ENCODE measurements at places on chromosomes 3 and 15. TPM values are rescaled to one million over a fixed set of nuclear protein-coding genes. Genes with fewer than 3 reads are reported as not detected.

The CLRN1 gene
- polyA plus RNA-seq: not detected

The FEZF2 gene
- not detected for polyA plus RNA-seq

- DNase-seq: no peak
These were observed 110.8 kb upstream of the NDN start for GRCh38 chr15:23797747-23798446.

The SLC4A7 gene
- 31.3 TPM for polyA plus RNA-seq

The ZKSCAN7 gene
- polyA plus RNA-seq: 16.4 TPM

The SCN5A gene
- 2.0 TPM for polyA plus RNA-seq

DNA sequence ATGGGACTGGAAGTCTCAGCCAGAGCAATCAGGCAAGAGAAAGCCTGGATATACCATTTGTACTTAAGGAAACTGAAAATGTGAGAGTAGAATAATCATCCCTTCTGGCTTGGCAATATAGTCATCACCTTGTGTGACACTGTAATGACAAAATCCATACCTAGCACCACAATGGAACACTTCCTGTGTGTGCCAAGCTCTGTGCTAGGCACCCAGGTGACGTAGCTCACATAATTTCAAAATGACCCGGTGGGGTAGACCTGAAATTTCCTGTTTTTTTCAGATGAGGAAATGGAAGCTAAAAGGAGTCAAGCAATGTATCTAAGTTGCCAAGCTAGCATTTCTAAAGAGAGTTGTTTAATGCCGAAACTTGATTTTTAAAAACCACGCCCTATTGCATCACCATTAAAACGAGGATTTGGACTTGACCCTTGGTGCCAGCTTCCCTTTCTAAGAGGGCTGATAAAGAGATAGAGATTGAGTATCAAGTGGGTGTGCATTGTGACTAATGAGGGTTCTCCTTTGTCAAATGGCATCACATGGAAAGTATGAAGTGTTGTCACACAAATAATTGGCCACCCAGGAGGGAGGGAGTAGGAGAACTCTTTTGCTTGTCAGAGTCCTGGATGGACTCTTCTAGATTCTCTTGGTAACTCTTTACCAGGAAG, 141.3 kb upstream of the PDZRN3 start:
- no peak for DNase-seq

The FHIT gene
- 30.1 TPM for polyA plus RNA-seq

- no peak for DNase-seq
These were observed 4.8 kb upstream of the RFX7 start for GRCh38 chr15:56248311-56248992.

GRCh38 chr3:124168271-124168670, 176.3 kb upstream of the ROPN1 start:
- no peak for DNase-seq

- DNase-seq: no peak
These were observed 394.2 kb downstream of the EDEM1 start for GRCh38 chr3:5581743-5582142.

GRCh38 chr3:139202226-139202958, 141.4 kb upstream of the MRPS22 start:
- DNase-seq: peak; percentile 8

- no peak for DNase-seq
These were observed 688.2 kb downstream of the SI start for GRCh38 chr3:164390046-164390445.

DNA sequence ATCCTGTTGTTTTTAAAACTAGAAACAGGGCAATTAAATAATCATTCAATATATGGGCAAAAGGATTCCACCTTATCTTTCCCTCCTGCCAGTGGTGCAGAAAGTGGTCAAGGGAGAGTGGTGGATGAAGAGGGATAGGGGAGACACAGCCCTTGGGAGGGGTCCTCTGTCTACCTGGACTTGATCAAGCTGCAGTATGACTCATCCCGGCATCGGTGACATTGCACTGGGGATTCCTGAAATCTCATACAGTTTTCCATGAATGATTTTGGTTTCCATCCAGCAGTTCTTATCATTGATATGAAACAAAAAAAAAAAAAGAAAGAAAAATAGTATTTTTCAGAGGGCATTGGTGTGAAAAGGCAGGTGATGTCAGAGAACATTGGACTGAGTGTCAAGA, 62.9 kb downstream of the CMTM8 start:
- DNase-seq: no peak

DNA sequence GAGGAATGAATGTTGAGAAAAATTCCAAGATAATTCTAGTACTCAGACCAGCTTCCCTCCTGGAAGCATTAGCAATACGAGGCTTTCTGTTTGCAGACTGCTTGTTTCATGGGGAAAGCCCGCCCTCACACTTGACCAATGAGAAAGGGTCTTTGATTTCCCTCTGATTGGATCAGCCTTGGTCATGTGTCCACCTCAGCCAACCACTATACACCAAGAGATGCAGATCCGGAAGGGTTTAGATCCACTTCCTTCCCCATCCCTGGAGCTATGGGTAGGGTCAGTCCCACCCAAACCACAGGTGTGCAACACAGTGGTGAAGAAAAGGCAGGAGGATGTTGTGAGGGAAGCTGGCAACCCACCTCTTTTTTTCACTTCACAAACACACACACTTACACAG, 154.7 kb downstream of the SV2B start:
- DNase-seq: no peak

DNA sequence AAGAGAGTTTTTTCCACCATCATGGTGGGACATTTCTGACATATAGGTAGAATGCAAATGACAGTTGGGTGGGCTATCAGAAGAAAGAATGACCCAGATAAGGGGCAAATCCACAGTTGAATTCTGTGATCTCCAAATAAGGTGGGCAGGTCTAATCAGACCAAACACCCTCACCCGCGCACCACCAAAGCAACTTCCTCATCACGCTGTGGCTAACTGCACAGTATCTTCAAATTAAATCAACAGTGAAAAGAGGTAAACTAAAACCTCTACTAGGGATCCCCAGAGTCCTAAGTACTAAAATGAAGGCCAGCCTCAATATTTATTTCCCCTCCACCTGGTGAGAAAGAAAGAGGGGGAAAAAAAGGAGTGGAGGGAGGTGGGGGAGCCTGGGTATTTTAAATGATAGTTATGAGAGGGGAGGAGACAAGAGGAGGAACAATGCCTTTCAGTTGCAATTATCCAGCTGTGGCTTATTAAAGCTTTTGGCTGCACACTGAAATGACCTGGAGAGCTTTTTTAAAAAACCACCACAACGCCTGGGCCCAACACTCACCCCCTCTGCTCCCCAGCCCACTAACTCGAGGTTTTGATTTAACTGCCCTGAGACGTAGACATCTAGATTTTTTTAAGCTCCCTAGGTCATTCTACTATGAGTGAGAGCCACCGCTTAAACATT, 61.0 kb downstream of the LRIG1 start:
- DNase-seq: no peak

DNA sequence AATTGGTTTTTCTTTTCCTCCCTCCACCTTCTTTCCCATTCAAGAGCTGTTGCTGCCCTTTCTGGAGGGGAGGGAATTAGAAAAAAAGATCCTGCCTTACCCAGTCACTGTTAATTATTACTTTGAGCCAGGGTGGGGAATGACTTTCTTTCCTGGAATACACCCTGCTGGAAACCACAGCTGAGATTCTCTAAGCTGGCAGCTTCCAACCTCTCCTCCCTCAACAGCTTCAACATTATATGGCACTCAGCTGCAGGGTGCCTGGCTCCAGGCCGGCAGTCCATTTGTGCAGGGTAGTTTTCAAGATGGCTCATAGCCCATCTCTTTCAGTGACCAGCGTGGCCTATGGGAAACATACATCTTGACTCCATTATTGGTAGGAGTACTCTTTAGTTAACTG, 105.8 kb downstream of the UBE3A start:
- no peak for DNase-seq

The ADAMTSL3 gene
- polyA plus RNA-seq: 3.1 TPM

The CPOX gene
- 23.7 TPM for polyA plus RNA-seq

- DNase-seq: no peak
These were observed 2.0 kb upstream of the EFCC1 start for GRCh38 chr3:128999102-128999501.

DNA sequence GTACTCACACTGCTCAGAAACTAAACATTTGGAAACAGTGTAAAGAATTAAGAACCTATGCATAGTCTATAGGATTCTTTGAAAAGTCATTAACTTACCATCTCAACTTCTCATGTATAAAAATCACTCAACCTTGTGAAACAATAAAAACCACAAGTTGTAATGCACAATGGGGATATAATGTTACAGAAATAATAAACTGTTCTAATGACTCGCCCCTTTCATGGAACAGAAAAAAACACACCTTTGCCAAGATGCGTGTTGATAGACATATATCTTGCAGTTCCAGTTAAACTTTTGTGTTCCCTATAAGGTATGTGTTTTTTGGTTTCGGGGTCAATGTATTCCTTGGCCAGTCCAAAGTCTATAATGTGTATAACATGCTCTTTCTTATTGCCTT, 50.8 kb upstream of the PPIB start:
- DNase-seq: no peak

- no peak for DNase-seq
These were observed 142.7 kb downstream of the ULK4 start for GRCh38 chr3:41819236-41819635.

GRCh38 chr3:128006061-128007032, 45.9 kb upstream of the SEC61A1 start:
- DNase-seq: no peak

The CXCR6 gene
- 0.20 TPM for polyA plus RNA-seq

- DNase-seq: no peak
These were observed 11.2 kb upstream of the ACTL6A start for GRCh38 chr3:179551349-179552105.

DNA sequence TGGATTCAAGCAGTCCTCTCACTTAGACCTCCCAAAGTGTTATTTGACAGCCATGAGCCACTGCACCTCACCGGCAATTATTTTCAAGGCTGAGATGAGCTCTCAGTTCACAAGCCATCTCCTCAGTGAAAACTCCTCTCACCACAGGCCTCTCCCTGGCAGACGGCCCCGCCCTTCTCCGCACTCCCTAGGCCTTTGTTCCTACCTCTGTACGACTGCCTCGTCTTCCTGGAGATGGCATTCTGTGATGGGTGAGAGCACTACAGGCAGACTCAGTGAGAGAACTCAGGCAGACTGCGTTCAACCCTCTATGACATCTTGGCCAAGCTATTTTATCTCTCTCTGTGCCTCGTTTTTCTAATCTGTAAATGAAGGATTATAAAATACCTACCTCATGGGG, 67.0 kb upstream of the TPM1 start:
- DNase-seq: no peak

DNA sequence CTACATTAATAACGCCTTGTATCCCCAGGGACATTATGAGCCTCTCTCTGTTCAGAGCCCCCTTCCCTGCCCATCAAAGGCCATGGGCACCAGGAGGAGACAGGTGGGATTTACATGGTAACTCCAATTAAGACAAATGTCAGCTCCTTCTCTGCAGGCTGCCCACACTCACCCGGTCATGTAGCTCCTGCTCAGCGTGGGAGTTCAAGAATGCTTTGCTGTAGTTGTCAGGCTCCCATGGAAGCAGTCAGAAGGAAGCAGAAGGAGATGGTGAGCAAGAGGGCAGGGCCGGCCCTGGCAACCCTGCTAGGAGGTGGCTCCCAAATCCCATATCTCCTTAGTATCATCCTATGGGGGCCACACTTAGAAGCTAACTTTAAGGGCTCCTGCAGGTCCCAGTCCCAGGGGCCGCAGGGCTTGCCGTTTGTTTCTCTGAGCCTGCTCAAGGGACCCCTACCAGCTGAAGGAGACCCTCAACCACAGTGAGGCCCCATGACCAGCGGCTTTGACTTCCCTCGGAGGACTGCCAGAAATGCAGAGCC, 218.4 kb upstream of the TLE3 start:
- no peak for DNase-seq
